Fibroblast of lung (primary cell): ENCODE measurements at places on chromosomes 7 and 10. TPM values are rescaled to one million over a fixed set of nuclear protein-coding genes. Genes with fewer than 3 reads are reported as not detected.

- peak; percentile 57 for DNase-seq
Observed at GRCh38 chr7:102404005-102404861, 8.1 kb downstream of the PRKRIP1 start.

DNA sequence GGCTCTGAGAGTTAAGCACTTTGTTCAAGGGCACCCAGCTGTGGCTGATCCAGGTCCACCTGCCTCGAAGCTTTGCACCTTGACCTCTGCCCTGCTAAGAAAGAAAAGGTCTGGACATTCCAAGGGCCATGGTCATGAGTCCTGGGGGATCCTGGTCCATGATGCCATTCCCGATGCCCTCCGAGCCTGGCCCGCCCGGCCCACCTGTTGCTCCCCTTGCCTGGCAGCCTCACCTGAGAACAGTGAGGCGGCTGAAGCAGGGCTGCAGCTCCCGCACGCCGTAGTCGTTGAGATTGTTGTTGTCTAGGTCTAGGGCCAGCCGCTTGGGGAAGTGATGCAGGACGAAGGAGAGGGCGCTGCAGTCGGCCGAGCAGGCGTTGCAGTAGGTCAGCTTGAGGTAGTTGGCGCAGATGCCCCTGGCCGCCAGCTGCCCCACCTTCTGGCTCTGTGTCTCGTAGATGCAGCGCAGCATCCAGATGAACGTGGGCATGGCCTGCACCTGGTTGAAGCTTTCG lies 27.5 kb downstream of the NOD1 start:
- DNase-seq, result no peak

DNA sequence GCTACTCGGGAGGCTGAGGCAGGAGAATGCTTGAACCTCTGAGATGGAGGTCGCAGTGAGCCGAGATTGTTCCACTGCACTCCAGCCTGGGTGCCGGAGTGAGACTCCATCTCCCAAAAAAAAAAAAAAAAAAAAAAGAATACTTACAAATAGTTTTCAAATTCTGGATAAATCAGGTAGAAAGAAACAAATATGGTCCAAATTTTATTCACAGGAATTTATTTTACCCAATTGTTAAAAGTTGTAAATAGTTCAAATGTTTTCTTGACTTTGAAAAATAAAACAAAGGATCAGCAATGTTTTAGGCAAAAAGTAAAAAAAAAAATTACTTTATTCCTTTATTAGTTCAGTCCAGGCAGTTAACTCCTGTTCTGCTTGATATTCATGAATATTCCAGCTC lies 172.9 kb upstream of the NAMPT start:
- DNase-seq, result no peak

DNA sequence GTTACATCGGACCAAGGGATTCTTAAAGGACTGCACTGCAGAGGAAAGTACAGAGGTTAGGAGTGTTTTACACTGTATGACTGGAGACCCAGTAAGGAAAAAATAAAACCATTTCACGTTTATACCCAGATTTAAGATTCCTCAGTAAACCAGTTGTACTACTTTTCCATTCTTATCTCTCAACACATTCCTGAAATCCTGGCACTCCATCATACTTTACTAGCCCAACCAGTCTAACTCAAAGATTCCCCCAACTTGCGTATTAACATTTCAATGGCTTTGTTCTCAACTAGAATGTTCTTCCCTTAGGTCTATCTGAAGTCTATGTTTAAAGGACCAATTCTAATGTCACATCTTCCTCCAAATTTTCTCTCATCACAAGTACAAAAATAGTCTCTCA lies 8.0 kb downstream of the CCDC186 start:
- peak; percentile 53 for DNase-seq

DNA sequence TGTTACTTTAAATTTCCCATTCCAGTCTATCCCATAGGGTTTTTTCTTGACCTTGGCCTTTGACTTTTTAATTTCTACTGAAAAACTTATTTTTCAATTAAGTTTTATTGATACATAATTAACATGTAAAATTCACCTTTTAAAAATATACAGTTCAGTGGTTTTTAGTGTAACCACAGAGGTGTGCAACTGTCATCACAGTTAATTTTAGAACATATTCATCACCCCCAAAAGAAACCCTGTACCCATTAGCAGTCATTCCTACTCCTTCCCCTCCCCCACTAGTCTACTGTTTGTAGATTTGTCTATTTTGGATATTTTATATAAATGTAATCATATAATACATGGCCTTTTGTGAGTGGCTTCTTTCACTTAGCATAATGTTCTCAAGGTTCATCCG lies 96.5 kb upstream of the GJD4 start:
- no peak for DNase-seq

- DNase-seq, result no peak
Observed at GRCh38 chr10:74032900-74033655, 35.2 kb downstream of the VCL start.

GRCh38 chr7:27167916-27168264 lies 2.6 kb upstream of the HOXA9 start:
- no peak for DNase-seq

- no peak for DNase-seq
Observed at GRCh38 chr7:139827042-139827441, 2.0 kb upstream of the TBXAS1 start.

DNA sequence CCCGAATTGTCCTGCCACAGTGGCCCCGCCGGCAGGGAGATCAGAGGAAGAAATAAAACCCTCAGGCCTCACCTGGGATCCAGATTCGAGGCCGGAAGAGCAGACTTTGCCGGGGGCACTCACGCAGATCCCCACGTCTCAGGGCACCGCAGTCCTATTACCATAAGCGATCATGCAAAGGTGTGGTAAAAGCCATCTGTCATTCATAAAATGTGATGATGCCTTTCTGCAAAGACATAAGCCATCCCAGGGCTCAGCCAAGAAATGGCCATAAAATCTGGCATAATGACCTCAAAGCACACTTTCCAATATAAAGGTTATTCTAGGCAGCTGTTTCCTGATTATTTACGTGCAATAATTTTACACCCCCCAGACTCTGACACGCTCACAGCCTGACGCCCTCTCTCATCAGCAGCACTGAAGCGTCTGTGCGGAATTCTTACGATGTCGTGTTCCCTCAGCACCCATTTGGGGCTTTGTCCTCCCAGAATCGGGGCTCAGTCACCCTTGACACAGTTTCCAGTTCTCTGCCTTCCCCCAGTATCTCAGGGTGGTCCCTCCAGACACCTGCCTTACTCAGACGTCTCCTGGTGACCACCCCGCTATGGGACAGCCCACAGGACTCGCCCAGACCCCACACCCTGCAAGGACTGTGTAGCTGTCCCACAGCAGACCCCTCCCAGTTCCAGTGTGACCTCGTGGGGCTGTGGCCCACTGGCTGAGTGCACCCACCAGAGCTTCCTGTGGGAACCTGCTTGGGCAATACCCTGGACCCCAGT lies 74.3 kb upstream of the FAM20C start:
- DNase-seq, result no peak

GRCh38 chr7:37249240-37249639 lies 199.4 kb downstream of the ELMO1 start:
- DNase-seq, result no peak

- DNase-seq, result no peak
Observed at GRCh38 chr10:30866896-30867295, 164.8 kb downstream of the ZNF438 start.

- DNase-seq, result no peak
Observed at GRCh38 chr7:41910940-41911600, 208.2 kb upstream of the INHBA start.

- no peak for DNase-seq
Observed at GRCh38 chr7:70700941-70701425, 431.0 kb upstream of the GALNT17 start.

DNA sequence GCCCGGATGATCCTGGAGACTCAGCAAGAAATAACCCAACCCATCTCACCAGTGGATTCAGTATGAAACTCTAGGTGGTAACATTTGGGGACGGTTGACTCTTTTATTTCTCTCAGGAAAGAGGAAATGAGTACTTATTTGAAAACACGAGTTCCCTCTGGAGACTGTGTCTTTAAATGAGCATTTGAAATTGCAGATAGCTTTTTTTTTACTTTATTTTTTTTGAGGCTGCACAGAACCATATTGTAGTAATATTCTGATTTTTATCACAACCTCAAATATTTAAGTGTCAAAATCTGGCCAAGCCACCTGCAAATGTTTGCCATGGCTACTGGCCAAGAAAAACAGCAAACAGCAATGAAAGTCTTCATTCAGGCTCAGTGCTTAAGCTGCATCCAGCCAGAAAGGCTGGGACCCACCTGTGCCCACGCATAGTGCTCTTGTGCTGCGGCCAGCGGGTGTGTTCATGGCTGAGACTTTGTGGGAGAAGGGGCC lies 160.8 kb downstream of the CREB5 start:
- peak; percentile 92 for DNase-seq

DNA sequence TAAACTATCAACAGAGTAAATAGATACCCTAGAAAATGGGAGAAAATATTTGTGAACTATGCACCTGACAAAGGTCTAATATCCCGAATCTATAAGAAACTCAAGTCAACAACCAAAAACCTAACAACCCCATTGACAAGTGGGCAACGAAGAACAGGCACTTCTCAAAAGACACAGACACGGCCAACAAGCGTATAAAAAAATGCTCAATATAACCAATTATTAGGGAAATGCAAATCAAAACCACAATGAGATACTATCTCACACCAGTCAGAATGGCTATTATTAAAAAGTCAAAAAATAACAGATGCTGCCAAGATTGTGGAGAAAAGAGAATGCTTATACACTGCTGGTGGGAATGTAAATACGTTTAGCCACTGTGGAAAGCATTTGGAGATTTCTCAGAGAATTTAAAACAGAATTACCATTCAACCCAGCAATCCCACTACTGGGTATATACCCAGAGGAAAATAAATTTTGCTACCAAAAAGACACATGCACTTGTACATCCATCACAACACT lies 63.2 kb upstream of the CAV2 start:
- DNase-seq, result no peak

DNA sequence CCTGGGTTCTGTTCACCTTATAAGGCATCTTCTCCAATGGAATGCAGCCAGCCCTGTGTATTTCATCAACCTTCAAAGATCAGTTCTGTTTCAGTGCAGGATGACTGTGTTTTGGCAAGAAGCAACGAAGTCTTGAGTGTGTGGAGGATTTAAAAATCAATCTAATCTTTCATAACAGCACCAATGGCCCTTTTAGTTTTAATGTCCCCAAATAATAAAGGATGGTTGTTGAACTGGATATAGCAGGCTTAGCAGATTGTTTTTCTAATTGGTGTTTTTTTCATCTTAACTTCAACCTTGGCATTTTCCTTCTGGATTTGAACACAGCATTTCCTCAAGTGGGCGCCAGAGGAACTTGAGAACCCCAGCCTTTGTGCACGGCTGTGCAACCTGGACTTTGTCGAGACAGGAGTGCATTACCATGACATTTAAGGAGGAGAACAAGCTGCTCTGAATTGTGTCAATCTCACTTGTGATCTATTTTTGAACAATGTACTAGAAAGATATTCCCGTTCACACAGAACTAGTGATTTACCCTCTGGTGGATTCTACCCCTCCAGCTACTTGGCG lies 313.3 kb upstream of the AKR1E2 start:
- peak; percentile 90 for DNase-seq

- no peak for DNase-seq
Observed at GRCh38 chr7:139541600-139542307, 18.3 kb downstream of the CLEC2L start.

GRCh38 chr7:240146-240676 lies 47.8 kb downstream of the FAM20C start:
- DNase-seq, result no peak

- DNase-seq, result no peak
Observed at GRCh38 chr10:80272793-80273522, 16.5 kb downstream of the MAT1A start.

The UFSP1 gene
- total RNA-seq, result 4.0 and 7.7 TPM in 2 replicates

The AMPH gene
- total RNA-seq, result 1.5 and 3.6 TPM in 2 replicates

The EGR2 gene
- 0.33 and 2.1 TPM in 2 replicates for total RNA-seq

The ESYT2 gene
- total RNA-seq, result 83.0 and 93.0 TPM in 2 replicates

The NKX1-2 gene
- not detected in 2 replicates for total RNA-seq

The FAM25C gene
- not detected in 2 replicates for total RNA-seq

The MRPL43 gene
- total RNA-seq, result 54.4 and 61.4 TPM in 2 replicates

The PKD2L1 gene
- total RNA-seq, result not detected in 2 replicates

The TACC2 gene
- total RNA-seq, result 4.6 and 7.6 TPM in 2 replicates

The CDK5 gene
- total RNA-seq, result 25.9 and 27.7 TPM in 2 replicates
